ENCODE measurements at places on chromosomes 4 and X. TPM values are rescaled to one million over a fixed set of nuclear protein-coding genes. Genes with fewer than 3 reads are reported as not detected.

Gene VCX3B
- total RNA-seq: not detected

Gene CXorf49
- total RNA-seq: not detected

Gene GABRQ
- 7.8 TPM for total RNA-seq

Gene UBA6
- total RNA-seq: 96.3 TPM

Gene HSD17B11
- 14.8 TPM for total RNA-seq

Gene ATP11C
- total RNA-seq: 90.7 TPM

Gene SMIM31
- not detected for total RNA-seq

Gene CDX4
- 0.50 TPM for total RNA-seq

Gene ADH1C
- total RNA-seq: not detected

Gene EDNRA
- total RNA-seq: 4.5 TPM

Gene PRDM8
- total RNA-seq: not detected

Gene IL13RA2
- not detected for total RNA-seq

Gene FDCSP
- total RNA-seq: not detected

Gene MEPE
- total RNA-seq: not detected

Gene STBD1
- 2.6 TPM for total RNA-seq

Gene ZNF518B
- 9.5 TPM for total RNA-seq

Gene NPY5R
- total RNA-seq: 2.4 TPM

Gene TKTL2
- total RNA-seq: 0.07 TPM

- no peak for DNase-seq
Observed at GRCh38 chrX:148593987-148594386, 93.6 kb downstream of the AFF2 start.

DNA sequence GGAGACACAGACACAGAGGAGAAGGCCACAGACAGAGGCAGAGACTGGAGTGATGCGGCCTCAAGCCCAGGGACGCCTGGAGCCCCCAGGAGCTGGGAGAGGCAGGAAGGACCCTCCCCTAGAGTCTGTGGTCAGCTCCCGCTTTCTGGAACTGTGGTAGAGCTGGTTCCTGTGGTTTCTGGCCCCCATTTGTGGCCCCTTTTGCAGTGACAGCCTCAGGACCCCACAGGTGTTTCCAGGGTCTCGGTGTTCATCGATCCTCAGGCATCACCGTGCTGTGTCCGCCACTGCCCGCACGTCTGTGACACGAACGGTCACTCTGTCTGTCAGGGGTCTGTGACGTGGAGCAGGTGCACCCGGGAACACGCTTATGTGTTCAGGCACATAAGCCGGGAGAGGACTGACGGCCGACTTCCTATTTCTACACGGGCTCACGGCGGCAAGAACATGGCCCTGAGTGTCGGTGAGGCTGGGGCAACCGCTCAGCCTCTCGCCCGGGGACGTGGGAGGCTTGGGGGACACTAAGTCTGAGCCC lies 7.9 kb downstream of the GTPBP6 start:
- no peak for DNase-seq

- DNase-seq: no peak
Observed at GRCh38 chr4:64777286-64777685, 368.0 kb upstream of the TECRL start.

- no peak for DNase-seq
Observed at GRCh38 chr4:173281406-173282255, 52.5 kb downstream of the HMGB2 start.

GRCh38 chrX:120561634-120562568 lies 1.1 kb upstream of the CUL4B start:
- no peak for DNase-seq

GRCh38 chr4:176464748-176465147 lies 145.0 kb downstream of the SPCS3 start:
- no peak for DNase-seq

DNA sequence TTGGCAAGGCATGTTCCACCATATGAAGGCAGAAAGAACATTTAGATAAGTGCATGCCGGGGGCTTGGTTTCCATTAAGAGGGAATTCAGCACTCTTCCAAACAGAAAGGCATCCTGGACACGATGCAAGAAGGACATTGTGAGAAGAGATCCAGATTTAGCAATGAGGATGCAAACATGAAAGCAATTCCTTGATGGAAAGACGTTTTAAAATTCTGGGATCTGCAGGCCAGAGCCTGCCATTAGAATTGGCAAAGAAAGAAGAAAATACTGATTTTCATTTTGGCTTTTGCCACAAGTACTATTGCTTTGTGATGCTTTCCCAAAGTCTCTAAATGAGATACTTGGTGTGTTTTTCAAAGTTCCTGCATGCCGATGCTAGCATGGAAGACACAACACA lies 367.6 kb downstream of the PPP3CA start:
- DNase-seq: no peak

DNA sequence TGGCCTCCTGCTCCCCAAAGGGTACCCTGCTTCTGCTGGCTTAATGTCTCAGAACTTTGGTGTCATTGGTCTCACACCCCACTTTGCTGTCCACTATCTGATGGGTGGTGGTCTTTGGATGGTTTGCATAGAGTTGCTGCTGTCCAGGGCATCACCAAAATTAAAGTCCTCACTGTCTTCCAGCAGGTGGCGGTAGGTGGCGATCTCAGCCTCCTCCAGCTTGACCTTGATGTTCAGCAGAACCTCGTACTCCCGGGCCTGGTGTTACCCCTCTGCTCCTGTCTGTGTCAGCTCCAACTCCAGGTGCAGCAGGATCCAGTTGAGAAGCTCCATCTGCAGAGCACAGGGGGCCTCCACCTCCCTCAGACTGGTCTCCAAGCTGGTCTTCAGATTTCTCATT lies 1169.5 kb upstream of the PABPC4L start:
- DNase-seq: peak; percentile 30

GRCh38 chr4:184012937-184013336 lies 107.8 kb downstream of the STOX2 start:
- DNase-seq: no peak

DNA sequence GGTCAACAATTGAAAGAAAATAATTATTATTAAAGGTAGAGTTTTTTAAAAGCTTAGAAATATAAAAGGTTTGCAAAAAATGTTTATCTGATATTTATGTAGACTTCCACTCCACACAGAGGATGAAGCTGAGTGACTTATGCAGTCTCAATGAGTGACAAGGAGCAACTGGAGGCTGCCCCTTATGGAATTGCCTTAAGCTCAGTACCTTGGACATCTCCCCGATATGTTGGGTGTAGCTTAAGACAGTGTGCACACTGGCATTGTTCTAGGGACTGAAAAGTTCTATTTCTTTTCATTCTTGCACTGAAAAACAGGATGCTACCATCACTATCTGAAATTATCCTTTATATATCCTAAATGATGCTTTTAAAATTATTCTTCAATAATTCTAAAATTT lies 292.1 kb downstream of the PRDM5 start:
- no peak for DNase-seq

GRCh38 chr4:158371158-158371557 lies 150.5 kb upstream of the RXFP1 start:
- no peak for DNase-seq

DNA sequence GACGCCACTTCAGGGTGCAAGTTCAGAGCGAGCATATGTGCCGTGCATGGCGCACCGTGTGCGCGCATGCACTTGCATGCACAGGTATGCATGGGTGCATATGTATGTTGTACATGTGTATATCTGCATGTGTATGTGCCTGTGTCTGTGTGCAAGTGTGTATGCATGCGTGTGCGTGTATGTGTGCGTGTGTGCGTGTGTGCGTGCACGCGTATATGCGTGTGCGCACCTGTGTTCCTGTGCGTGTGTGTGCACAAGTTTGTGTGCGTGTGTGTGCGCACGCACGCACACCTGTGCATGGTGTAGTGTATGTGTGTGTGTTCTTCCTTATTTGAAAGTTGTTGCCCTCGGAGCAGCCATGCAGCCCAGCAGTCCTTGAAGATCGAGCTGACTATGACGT lies 76.8 kb downstream of the GPR143 start:
- DNase-seq: no peak

DNA sequence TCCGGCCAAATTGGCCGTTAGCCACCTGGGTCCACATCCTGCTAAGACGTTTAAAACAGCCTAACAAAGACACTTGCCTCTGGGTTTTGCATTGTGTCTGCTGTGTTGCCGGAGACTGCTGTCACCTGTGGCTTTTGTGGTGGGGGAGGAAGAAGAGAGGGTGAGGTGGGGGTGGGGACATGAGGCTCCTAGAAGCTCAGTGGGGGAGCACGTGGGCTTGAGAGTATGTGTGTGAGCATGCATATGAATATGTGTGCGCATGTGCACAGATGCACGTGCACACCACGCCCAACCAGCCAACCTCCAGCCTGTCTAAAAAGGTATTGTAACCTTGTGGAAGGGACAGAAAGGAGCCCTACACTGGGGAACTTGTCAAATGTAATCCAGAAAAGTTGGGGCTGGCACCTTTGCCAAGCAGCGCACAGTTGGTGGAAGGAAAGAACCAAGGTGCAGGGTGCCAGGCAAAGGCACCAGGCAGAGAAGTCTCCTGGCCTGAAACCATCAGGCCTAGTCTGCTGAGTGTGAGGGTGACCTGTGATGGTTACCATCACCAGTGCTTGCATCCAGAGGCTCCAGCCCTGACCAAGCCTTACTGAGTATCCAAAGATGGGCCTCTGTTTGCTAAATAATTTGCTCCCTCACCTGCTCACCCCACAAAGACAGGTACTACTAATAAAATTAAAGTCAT lies 10.1 kb upstream of the SASH3 start:
- DNase-seq: no peak

- no peak for DNase-seq
Observed at GRCh38 chr4:79662651-79663050, 254.6 kb upstream of the GK2 start.

GRCh38 chrX:139932901-139933796 lies at the start of gene ATP11C:
Gene ATP11C, minus strand, starts transcription at chrX:139933053. Its CDS starts 1,011 bp downstream, at chrX:139932042.
- DNase-seq: peak; percentile 78

DNA sequence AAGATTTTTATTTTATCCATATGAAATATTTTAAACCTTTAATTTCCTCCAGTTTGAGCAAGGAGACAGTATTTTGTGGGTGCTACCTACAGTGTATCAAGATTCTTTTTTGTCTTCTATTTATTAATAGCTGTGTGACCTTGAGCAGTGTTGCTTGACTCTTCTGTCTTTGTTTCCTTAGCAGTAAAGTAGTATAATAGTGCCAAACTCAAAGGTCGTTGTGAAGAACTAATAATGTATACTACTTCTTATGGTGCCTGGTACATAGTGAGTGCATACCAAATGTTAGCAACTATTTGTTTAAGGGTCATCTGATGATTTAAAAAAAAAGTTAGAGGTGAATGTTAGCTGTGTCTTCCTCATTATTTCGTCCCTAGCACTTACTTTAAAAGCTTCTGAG lies 30.5 kb downstream of the SMARCAD1 start:
- no peak for DNase-seq
